ENCODE measurements at places on chromosomes 3 and 15.

- DNase-seq = no peak
Measured at GRCh38 chr3:17466028-17466427, 276.4 kb downstream of the TBC1D5 start.

DNA sequence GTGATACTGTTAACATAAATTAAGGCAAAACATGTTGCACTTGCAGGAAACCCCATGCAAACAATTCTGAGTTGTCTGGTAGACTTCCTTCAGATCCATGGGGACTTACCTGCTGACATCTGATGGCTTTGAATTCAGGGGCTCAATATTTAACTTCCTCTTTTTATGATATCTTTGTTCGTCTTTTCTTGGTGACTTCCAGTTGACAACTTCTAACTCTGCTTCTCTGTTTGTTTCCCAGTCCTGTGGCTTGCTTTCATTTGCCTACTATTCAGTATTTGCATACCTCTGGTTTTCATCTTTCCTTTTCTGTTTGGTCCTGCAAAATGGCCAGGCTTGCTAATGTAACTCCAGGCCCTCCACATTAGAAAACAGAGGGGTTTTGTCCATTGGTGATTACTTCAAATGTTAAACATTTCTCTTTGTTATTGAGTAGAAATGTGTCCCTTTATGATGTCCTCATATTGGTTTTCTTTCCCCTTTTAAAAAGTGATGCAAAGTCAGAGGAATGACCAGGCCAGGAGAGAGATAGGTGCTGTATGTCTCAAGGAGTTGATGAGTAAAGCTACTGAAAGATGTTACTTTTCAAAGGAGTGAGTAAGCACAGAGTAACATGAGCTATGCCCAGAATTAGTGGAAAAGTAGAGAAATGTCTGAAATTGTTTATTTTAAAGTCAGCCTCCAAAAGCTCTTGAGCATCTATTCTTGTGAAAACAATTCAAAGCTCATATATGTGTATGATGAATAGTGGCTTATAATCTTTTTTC lies 335.9 kb downstream of the LPP start:
- no peak for DNase-seq

- no peak for DNase-seq
Measured at GRCh38 chr15:50487287-50487686, 59.2 kb downstream of the USP50 start.

- no peak for DNase-seq
Measured at GRCh38 chr3:116078561-116078960, 366.7 kb downstream of the LSAMP start.

GRCh38 chr15:62993066-62993465 lies 49.5 kb upstream of the TPM1 start:
- DNase-seq = no peak

GRCh38 chr3:61422945-61423673 lies 138.3 kb upstream of the PTPRG start:
- no peak for DNase-seq

GRCh38 chr3:149621218-149622005 lies 36.4 kb downstream of the WWTR1 start:
- no peak for DNase-seq

DNA sequence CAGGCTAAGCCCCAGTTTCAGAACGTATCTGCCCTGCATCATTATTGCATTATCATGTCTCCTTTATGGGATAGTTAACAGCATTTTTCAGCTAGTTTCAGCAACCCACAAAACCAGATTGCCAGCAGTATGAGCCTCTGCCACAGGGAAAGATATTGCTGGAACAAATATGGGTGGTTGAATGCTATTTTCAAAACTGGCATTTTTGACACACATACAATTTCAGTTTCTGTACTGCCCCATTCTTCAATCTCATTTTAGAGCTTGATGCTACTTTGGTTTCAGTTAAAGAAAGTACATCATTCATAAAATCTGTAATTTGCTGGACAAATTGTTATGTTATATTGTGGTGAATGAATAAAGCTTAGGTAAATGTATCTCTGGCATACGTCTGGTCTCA lies 1037.5 kb downstream of the NAALADL2 start:
- no peak for DNase-seq

- no peak for DNase-seq
Measured at GRCh38 chr15:48759921-48760320, 50.9 kb downstream of the CEP152 start.

DNA sequence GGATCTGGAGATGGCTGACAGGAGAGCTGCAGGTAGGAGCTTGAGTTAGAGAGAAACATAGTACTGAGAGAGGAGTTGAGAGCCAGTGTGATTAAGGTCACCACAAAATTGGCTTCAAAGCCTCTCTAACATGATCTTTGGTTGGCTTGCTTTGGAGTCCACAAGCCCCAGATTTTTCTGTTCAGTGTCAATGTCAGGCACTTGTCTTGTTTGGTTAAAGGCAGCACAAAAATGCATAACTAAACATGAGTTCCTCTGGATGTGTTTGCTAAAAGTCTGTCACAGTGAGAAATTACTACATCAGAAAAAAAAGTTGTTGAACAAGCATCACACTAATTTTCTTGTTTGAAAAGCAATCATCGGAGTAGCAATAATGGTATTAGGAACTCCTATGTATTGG lies 440.5 kb downstream of the NTRK3 start:
- DNase-seq = no peak

DNA sequence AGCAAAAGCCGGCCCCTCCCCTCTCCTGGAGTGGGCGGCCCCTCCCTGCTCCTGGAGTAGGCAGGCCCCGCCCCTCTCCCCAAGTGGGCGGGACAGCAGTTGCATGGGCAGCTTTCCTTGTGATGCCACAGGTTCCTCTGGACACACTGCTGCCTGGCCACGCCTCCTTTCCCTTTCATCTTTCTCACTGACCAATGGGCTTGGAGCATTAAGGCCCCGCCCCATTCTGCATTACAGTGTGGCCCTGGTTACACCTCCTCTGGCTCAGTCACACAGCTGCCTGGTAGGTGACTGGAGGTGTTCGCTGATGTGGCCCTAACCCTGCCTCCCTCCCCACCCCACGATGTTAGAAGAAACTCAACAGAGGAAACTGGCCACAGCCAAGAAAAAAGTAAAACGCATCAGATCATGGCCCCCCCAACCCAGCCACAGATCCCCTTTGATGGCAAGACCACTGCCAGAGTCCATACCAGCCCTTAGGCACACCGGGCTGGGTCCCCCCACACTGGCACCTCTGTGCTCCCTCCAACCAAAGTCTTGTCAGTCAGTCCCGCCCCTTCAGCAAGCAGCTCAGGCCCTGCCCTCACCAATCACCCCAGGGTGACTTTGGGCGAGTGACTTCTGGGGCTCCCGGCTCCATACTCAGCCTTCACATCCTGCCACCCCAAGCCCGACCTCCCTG lies 84.3 kb downstream of the ADAMTS7 start:
- no peak for DNase-seq

- DNase-seq = no peak
Measured at GRCh38 chr3:118912188-118912587, 122.5 kb downstream of the IGSF11 start.

GRCh38 chr3:111610612-111611054 lies 15.5 kb upstream of the ZBED2 start:
- DNase-seq = no peak

DNA sequence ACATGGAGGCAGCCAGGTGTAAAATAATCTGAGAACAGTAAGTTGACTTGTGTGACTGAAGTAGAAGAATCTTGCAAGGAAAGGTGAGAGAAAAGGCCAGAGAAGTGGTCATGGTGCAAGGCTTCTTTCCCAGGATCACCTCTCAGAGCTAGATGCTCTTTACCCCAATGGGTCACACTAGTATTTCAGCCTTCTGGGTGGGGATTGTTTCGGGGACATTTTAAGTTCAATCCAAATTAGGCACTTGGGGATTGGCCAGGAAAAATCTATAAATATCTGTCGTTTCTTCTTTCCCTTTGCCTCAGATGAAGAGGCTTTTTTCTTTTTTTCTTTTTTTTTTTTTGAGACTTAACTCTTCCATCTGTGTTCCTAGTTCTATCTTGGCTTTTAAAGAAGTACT lies 188.0 kb downstream of the KLHL25 start:
- no peak for DNase-seq
